Hematopoietic multipotent progenitor cell treated with erythropoietin and hydrocortisone succinate and interleukin-3 and kit ligand, for 8 days (in vitro differentiated cells): ENCODE measurements at places on chromosomes 6 and 20.
A peak's percentile ranks its signal among the peaks of the same experiment; 100 is the strongest.

- DNase-seq, result no peak
Observed at GRCh38 chr6:97863697-97864096, 580.7 kb upstream of the MMS22L start.

- no peak for DNase-seq
Observed at GRCh38 chr20:34201531-34201930, 39.7 kb upstream of the ASIP start.

- no peak for DNase-seq
Observed at GRCh38 chr6:63537201-63537958, 34.9 kb upstream of the LOC128125822 start.

- DNase-seq, result no peak
Observed at GRCh38 chr6:152775428-152775827, 24.8 kb downstream of the VIP start.

DNA sequence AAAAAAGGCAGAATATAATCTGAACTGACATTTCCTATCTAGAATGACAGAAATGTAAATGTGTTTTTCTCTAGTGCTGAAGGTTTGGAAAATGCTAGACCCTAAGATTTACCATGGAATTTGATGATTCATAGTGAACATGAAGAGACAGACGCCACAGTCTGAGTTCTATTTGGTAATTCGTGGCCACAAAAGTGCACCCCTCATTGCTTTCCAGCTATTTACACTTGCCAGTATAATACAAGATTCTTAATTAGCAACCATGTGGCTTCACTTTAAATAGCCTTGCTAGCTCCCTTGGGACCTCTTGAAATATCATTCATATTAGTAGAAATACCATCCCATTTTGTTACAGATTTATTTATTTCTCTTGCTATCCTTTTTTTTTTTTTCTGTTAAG is 636.8 kb downstream of the PRKN start:
- DNase-seq, result no peak

GRCh38 chr6:40037271-40037670 is 103.0 kb upstream of the MOCS1 start:
- no peak for DNase-seq

- no peak for DNase-seq
Observed at GRCh38 chr6:49909563-49909962, 43.2 kb upstream of the CRISP1 start.

DNA sequence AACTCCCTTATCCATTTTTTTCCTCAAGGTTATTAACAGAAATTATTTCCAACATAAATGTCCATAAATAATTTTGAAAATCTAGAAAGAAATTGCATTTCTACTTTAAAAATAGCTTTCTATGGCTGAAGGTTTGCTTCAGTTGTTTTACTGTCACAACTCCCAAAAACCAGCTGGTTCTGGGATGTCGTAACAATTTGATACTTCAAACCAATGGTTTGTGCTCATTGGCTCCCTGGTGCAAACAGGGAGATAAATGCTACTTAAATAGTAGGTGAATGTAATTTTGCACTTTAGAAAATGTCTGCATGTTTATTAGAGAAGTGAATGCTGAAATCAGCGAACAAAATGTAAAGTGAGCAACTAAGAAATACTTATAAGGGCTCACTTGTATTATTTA is 31.1 kb downstream of the LAMA2 start:
- DNase-seq, result no peak

GRCh38 chr6:117509021-117509420 is 26.5 kb downstream of the DCBLD1 start:
- DNase-seq, result no peak

- DNase-seq, result peak; percentile 78
Observed at GRCh38 chr6:31620586-31621319, at the start of gene PRRC2A. PRRC2A (plus strand) TSS chr6:31620715; CDS start chr6:31622790, 2,075 bp downstream.

DNA sequence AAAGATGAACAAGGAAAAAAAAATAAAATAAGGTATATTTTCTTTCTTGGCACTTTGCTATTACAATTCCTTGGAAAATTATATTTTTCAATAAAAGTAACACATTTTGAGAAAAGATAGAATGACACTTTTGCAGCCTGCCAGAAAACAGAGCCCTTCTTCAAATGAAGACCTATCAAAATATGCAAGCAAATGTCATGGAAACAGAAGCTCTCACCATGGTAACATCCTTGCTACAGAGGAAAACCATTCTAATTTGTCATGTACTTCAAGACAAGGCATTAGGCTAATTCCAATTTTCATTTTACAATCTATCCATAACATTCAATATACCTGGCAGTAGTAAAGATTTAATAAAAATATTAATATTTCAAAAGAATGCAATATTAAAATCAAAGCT is 177.9 kb downstream of the RNGTT start:
- DNase-seq, result no peak

- no peak for DNase-seq
Observed at GRCh38 chr20:51206032-51206662, 183.2 kb upstream of the KCNG1 start.

DNA sequence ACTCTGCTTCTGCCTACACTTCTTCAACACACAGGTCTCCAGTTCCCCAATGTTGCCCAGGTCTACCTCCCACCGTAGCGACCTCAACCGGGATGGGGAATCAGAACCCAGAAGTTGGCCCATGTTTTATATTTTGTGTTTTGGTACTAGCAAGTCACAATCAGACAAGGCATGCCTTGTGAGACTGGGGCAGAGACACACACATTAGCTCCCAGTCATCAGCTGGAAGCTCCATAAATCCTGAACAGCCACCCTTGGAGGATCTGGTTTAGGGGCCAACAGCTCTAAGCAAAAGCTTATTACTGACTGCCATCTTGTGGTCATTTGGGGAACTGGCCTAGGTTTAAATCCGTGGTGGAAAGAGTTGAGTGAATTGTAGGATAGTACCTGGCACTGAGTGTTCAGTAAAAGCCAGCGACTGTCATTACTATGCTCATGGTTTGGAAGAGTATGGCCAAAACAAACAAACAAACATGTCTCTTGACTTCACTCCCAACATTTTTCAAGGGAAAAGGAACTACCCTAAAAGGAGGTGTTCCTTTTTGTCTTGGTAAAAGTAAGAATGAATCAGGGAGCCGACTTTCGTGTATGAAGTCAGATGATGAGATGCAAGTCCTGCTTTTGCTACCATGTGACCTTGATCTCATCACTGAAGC is 40.5 kb downstream of the PIM1 start:
- DNase-seq, result peak; percentile 93

- no peak for DNase-seq
Observed at GRCh38 chr6:2264932-2265331, 19.5 kb upstream of the GMDS start.

DNA sequence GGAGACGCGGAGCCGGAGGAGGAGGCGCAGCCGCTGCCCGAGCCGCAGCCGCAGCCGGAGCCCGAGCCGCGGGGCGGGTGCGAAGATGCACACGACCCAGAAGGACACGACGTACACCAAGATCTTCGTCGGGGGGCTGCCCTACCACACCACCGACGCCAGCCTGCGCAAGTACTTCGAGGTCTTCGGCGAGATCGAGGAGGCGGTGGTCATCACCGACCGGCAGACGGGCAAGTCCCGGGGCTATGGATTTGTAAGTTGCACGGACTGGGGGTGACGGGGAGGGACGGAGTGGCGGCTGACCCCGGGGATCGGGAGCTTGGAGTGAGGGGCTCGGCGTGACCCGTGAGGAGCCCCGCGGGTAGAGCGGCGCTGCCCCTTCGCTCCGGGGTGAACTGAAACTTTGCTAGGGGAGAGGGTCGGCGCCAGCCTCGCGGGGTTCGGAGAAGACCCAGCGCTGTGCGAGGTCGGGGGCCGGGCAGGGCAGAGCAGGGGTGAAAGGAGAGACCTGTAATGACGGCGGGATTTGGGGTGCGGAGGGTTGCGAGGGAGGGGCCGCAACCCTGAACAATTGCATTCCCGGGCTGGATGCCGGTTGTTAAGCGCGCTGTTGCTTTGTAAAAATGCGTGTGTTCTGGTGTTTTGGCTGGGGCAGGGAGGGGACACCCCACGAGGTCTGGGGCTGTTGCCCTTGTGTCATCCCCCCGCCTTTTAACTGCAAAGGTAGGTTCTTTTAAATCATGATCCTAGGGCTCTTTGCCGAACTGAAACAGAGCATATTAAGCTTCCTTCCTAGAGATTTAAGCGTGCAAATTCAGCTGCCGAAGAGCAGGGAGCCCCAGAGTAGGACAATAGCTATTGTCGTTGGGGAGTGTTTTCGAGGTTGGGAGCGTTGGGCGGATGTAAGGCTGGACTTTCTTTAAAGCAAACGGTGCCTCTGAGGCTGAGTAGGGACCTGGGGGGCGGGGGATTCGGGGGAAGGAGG is 628 bp downstream of the RBM24 start:
- no peak for DNase-seq

- no peak for DNase-seq
Observed at GRCh38 chr6:3081960-3082359, 13.7 kb downstream of the RIPK1 start.

GRCh38 chr6:110509617-110510241 is 33.3 kb upstream of the SLC22A16 start:
- DNase-seq, result peak; percentile 38

GRCh38 chr6:40855168-40855880 is 183.7 kb downstream of the UNC5CL start:
- no peak for DNase-seq

DNA sequence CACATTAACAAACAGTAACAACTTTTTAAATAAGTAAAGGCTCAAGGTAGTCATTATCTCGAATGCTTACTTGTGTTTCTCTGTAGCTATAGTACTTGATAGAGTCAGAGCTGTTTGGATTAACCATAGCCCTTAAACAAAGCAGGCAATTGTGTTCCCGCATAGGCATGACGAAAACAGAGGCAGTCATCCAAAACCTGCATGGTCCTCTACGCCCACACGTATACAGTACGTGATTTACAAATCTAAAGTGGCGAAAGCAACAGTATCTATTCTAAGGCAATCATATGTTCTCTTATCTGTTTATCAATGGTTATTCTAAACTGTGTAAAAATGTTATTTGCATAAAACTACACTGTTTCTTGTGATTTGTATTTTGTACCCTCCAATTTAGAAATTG is 31.8 kb downstream of the HFE start:
- DNase-seq, result no peak

GRCh38 chr6:31952140-31952805 is 6.4 kb downstream of the CFB start:
- DNase-seq, result peak; percentile 55

DNA sequence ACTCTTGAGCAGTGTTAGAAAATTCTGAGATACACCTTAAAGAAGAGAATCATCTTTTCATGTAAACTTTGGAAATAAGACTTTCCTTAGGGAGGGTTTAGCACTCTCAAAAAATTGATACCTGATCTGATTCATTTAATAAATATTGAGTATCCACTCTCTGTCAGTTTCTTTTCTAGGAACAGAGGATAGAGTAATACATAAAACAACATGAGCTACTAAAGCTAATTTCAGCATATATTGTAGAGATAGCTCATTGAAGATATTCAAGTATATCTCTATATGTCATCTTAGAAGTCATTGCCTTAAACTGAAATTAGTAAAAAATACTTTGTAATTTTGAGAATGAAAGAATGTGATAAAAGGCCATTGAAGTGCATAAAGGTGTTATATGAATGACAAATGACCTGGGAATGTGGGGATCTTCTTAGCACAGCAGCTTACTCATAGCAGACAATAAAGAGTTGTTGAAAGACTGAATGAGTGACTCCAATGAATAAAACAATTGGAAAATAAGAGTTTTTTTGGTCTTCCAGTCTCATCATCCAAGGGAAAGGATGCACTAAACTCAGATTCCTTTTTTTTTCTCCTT is 29.2 kb downstream of the RHAG start:
- DNase-seq, result no peak

- DNase-seq, result no peak
Observed at GRCh38 chr20:11675920-11676629, 241.6 kb upstream of the BTBD3 start.

- no peak for DNase-seq
Observed at GRCh38 chr6:2959909-2960719, 11.3 kb downstream of the SERPINB6 start.

DNA sequence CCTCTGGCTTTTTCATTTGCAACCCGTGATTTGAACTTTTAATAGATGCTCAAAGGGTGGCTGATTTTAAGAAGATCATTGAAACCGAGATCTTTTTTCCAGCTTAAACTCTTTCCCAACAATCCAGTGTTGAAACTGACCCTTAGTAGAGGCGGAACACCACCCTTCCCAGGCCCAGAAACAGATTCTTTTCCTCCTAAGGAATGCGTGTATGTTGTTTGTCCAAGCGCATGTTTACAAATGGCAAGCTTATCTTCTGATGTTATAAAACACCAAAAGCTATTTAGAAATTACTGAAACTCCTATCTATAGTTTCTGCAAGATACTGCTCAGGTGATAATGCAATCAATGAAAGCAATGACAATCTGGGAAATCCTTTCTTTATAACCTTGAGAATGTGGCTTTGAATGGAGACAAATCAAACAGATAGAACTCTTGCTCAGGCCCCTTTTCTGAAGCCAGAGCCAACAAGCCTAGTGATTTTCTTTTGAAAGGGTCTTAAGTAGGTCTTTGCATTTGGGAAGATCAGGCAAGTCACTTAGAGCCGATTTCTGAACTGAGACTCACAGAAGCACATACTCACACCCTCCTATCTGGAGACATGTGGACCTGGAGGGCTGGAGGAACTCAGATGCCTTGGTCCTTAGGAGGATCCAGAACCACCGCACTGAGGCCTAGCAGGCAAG is 9.1 kb downstream of the BANF2 start:
- DNase-seq, result no peak

- peak; percentile 32 for DNase-seq
Observed at GRCh38 chr6:170279977-170280688, 10.7 kb downstream of the DLL1 start.

- DNase-seq, result peak; percentile 95
Observed at GRCh38 chr6:36874443-36875249, at the start of gene PPIL1. PPIL1 (minus strand) TSS chr6:36874803; CDS start chr6:36874772, 31 bp downstream.

DNA sequence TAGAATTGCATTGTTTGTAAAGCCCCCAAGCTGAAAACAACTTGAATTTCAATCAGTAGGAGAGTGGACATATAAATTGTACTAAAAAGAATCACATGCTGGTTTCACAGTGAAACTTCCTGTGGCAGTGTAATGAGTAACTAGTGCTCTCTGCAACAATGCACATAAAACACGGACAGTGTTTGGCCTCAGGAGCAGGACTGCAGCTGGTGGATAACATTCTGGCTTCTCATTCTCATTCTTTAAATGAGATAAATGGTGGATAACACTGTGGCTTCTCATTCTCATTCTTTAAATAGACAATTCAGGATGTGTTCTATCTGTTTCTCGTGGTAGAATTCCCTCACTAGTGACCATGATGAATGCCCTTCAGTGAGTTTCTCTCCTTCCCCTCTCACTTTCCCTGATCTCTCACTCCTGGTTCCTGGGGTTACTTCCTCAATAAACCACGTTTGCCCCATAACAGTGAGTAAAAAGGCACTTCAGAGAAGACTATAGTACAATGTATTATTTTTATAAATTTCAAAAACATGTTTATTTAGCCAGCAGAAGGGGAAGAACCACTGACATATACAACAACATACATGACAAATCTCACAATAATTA is 59.9 kb downstream of the SLC22A2 start:
- DNase-seq, result no peak

DNA sequence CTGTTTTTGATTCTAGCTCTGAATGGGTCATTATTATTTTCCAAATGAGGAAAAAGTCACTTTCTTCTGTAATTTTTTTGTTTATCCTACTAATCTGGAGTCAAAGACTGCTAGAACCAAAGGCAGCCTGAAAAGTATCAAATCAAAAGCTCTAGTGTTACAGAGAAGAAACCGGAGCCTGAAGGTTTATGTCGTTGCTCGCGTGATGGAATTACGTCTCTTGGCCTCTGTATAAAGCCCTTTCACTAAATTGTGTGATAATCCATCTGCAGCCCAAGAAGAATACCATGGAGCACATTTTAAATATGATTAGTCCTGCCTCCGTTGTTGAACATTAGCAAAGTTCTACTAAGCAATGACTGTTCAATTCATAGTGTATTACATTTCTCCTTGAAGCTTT is 738.6 kb downstream of the C6orf118 start:
- DNase-seq, result no peak

- DNase-seq, result no peak
Observed at GRCh38 chr6:144159742-144160141, 9.4 kb downstream of the STX11 start.
